ENCODE measurements at places on chromosomes 1 and 21.

GRCh38 chr1:175848329-175848728, 104.9 kb upstream of the TNR start:
- ATAC-seq, result no peak

GRCh38 chr1:180254854-180255253, 24.8 kb downstream of the LHX4 start:
- ATAC-seq, result no peak

DNA sequence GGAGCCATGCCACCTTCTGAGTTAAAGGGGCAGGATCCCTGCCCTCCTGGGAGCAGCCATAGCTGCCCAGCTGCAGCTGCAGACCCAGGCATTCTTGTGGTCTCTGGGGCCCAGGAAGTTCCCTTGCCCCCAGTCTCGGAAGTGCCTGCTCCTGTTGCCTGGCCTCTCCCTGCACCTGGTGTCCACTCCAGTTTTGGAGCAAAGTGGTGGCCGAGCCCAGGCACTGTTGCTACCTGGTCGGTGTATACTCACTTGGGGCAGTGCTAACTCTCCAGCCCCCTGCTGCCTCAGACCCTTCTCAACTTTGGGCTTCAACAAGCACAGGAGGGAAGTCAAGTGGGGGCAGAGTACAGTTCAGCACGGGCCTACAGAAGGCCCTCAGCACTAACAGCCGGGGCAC, 352.9 kb upstream of the NCAM2 start:
- no peak for ATAC-seq

DNA sequence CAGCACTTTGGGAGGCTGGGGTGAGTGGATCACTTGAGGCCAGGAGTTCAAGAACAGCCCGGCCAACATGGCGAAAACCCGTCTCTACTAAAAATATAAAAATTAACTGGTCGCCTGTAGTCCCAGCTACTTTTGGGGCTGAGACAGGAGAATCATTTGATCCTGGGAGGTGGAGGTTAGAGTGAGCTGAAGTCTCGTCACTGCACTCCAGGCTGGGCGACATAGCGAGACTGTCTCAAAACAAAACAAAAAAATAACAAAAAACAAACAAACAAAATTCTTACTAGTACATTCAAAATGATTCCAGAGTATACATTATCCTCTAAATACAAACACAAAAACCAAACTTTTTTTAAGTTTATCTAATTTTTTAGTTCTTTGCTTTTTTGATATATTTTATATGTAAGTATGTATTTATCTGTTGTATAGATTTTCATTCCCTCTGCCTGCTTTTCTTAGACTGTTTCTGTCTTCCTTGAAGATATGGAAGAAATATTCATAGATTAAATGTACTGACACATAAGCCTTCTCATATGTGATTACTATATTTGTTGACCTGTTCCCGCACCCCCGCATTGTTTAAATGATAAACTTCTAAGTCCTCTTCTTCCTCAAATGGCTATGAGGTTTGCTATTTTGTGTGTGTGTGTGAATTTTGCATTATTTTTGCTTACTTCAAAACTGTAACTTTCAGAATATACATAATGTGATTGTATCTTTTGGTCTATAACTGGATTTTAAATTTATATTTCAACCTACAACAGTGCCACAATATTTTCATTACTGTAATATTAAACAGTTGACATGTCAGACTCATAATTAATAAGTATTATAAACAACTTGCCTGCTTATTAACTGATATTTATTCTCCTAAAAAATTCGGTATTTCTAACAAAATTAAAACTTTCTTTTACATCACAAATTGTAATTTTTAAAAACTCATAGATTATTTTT, 1674.1 kb upstream of the B3GALT2 start:
- no peak for ATAC-seq

GRCh38 chr1:160711276-160711601, 383 bp downstream of the CD48 start:
- ATAC-seq, result no peak

DNA sequence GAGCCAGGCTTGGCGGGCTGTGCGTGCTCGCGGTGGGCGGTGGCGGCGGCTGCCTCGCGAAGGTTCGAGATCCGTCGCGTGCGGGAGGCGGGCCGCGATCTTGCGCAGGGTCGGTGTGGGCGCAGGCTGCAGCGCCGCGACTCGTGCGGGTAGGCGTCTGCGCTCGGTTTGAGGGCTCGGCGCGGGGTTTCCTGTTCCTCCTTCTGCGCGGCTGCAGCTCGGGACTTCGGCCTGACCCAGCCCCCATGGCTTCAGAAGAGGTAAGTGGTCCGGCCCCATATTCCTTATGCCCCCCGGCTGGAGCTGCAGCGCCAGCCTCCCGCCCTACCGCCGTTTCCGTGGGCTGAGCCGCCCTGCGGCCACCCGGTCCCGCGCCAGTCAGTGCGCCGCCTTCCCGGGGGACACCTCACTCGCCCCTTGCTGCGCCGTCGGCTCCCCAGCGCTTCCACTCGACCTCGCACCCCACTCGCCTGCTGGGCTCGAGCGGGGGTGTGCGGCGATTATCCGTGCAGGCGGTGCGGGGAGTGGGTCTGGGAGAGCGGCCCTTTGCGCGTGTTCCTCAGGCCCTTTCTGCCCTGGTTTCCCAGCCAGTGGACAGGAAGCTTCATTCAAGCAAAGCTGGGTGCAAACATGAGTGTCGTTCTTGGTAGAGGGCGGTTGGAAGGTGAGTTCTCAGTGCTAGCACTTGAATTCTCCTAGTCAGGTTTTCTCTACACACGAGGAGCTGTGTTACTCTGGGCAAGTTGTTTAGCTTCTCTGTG, at the start of gene CACYBP:
CACYBP (plus strand) TSS at position 12 of the 761 bp plus-strand sequence; CDS start at position 246, 234 bp downstream.
- no peak for ATAC-seq

GRCh38 chr1:228810878-228811711, 75.8 kb downstream of the RHOU start:
- peak; percentile 13 for ATAC-seq
